ENCODE measurements at places on chromosomes 1 and 21.

DNA sequence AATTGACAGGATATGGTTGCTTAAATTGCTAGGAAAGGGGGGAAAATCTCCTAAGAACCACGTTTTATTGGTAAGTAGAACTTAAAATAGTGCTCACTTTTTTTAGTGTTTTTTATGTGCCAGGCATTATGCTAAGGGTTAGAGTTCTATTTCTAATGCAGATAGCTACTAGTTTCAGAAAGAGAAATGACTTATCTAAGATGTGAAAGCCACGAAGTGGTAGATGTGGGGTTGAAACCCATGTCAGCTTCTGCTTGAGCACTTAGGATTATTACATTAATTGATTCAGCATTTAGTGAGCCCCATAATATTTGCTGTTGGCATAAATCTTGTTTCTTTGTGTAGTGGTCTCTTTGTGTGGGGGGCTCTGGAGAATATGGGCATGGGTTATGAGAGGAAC lies 24.7 kb downstream of the CACHD1 start:
- DNase-seq: no peak

DNA sequence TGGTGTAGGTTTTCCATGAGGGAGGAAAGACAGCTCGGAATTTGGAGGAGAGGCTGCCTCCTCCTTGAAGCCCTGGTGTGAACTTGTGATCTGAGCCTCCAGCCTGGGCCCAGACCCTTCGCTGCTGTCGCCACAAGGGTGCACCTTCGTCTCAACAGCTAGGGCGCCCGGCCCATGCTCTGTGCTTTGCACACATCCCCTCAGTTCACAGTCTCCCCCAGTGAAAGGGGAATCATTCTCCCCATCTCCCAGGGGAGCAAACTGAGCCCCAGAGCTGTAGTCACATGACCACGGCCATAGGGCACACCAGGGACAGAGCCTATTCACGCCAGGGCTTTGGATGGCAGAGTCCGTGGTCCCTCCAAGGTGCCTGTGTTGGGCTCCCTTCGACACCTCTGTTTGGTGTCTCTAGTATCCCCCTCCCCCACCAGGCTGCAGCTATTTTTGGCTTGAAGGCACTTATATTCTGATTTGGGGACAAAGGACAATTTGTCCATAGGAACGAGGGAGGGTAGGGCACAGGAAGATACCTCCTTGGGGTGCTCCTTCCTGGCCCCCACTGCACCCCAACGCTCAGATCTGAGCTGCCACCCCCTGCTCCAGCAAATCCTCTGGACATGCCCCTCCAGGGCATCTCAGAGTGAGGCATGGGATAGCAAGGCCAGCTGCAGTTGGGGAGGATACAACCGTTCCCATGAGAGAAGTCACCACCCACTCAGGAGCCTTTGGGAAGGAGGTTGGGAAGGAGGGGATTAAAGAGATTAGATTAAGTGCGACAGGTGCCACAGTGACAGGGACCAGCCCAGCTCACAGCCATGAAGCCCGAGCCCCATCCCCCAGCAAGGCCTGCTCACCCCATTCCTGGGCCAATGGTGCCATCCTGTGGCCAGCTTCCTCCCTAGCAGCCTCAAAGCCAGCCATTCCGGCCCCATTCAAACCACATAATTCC lies 15.7 kb downstream of the MATN1 start:
- peak; percentile 36 for DNase-seq

DNA sequence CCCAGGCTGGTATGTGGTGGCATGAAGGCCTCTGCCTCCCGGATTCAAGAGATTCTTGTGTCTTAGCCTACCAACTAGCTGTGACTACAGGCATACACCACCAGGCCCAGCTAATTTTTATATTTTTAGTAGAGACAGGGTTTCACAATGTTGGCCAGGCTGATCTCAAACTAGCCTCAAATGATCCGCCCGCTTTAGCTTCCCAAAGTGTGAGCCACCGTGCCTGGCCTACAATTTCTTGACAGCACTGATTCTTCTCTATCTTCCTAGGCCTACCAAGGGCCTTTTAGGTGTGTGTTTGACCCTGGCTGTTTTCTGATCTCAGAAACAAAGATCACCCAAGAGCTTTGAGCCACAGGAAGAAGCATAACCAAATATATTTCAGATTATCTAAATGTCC lies 540.8 kb upstream of the ADAMTS5 start:
- DNase-seq: no peak

GRCh38 chr1:175072099-175072951 lies 4.7 kb downstream of the TNN start:
- no peak for DNase-seq

GRCh38 chr1:56331892-56332567 lies 247.3 kb downstream of the PLPP3 start:
- DNase-seq: no peak

- DNase-seq: no peak
These were observed 31.4 kb upstream of the TMEM61 start for GRCh38 chr1:54949053-54949452.

DNA sequence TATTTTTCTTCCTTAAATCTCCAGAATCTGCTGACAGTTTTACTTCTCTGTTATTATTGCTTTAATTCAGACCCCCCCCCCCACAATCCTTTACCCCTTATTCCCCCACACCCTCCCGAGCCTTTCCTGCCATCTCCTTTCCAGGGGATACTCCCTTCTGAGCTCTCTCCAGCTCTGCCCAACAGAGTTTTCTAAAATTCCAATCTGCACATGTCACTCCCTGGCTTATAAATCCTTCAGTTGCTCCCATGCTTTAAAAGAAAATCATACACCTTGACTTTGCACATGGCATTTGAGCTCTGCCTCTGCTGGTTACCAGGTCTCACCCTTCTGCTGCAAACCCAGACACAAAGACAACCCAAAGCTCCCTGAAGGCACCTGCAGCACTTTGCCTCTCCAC lies 11.7 kb upstream of the EPS8L3 start:
- no peak for DNase-seq

DNA sequence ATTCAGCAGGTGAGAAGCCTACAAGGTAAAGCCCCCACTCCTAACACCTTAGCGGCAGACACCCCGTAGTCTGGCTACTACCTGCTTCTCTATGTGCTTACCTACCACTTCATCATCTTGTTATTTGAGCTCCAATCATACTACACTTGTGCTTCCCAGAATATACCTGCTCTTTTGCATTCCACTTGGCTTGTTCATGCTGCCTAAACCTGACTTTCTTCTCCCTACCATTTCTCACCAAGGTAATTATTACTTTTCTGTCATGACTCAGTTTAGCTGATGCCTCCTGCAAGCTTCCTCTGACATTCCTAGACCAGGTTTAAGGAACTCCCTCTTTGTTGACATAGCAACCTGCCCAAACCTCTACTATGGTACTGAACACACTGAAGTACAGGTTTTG lies 495.6 kb upstream of the C1orf87 start:
- DNase-seq: no peak

DNA sequence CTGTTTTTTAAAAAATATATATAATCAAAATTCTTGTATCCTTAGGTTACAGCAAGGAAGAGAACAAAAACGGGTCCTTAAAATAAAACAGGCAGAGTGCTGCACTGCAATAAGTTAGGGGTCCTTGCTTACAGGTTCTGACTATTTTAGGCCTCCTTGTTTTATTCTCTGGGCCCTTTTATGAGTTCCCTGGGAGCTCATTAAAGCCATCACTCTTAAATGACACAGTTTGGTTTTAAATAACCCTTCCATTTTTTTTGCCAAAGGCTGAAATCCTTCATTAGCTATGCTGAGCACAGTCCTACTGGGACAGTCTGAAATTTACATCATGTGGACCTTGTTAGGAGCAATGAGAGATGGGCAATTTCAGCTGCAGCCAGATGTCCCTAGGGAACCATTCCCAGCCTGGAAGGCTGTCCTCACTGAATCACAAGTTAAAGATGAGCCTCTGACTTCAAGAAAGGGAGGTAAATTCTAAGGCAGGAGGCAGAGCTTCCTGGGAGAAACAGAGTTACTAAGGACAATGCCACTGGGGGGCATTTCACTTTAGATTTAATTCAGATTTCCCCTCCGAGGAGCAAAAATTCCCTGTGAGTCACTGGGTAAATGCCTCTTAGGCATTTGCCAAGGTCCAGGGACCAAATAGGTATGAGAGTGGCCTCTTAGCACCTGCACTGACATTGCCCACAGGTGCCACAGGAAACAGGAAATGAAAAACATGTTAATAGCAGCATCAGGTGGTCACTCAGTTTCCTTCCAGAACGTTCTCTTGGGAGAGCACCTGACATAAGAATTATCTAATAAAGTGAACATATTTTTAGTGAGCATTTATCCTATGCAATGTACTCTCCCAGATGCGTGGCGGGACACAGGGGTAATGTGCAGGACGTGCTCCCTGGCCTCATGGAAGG lies 3.8 kb upstream of the MUL1 start:
- DNase-seq: no peak

DNA sequence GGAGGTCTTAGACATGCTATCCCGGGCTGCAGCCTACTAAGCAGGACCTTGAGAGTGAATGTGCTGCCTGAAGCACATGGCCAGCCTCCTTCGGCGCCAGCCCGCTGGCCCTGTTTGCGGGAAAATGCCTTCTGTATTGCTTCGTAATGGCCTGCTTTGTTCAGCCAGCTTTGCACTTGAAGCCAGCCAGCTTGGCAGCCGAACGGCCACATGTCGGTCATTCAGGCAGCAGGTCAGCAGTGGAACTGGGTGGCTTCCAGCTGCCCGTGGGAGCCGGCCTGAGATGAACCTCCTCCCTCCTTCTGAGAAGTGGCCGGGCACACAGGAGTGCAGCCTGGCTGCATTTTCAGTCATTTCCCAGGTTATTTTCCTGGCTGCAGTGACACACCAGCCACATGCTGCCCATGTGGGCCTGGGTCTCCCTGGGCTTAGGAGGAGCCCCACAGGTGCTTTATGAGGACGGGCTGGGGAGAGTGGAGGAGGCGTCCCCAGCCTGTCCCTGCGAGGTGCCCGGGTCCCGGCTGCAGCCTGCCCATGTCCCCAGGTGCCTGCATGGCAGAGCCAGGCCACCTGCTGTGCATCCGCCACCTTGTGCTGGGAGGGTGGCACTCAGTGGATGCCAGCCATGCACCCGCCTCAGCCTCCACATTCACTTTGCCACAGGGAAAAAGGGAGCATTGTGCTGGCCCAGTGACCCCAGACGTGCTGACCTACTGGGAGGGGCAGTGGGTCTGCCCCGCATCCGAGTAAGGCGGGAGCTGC lies 103.5 kb downstream of the SIK1 start:
- DNase-seq: no peak

GRCh38 chr1:15141935-15142539 lies 11.5 kb upstream of the TMEM51 start:
- no peak for DNase-seq

GRCh38 chr1:14304381-14304865 lies 294.1 kb upstream of the KAZN start:
- no peak for DNase-seq

DNA sequence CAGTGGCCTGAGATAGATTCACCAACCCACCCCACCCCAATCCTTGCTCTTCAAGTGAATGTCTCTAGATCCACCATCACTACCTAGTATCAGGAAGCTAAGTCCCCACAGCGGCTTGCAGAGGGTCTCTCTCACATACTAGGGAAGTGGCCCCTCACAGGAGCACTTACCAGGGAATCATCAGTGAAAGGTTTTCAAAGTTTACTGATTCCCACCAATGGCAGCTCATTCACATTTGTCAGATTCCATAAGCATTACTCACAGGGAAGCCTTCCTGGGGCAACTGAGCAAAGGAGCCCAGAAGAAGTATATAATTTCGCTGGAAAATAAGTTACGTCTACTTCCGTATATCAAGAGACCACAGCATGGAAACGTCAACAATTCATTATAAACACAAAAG lies 120.8 kb downstream of the GREM2 start:
- DNase-seq: no peak

- DNase-seq: no peak
These were observed 64.5 kb upstream of the USP24 start for GRCh38 chr1:55279627-55280026.

- DNase-seq: no peak
These were observed 27.5 kb downstream of the CTH start for GRCh38 chr1:70438529-70438928.
